Stimulated activated CD8-positive, alpha-beta memory T cell treated with anti-CD3 and anti-CD28 coated beads, Interleukin-7, amount 100 ng/mL, for 1 hour (primary cell): ENCODE measurements at places on chromosomes 13 and 19.

GRCh38 chr13:51998723-51999509 lies 12.3 kb downstream of the ATP7B start:
- DNase-seq = no peak

GRCh38 chr19:28509079-28509895 lies 703.7 kb downstream of the UQCRFS1 start:
- DNase-seq = no peak

GRCh38 chr13:41463838-41464602 lies 6.7 kb downstream of the RGCC start:
- no peak for DNase-seq

- DNase-seq = no peak
Measured at GRCh38 chr13:29594303-29594709, 1.2 kb downstream of the SLC7A1 start.

GRCh38 chr19:8340341-8341096 lies 2.5 kb downstream of the KANK3 start:
- DNase-seq = no peak

- no peak for DNase-seq
Measured at GRCh38 chr19:23762548-23762883, 3.8 kb upstream of the ZNF681 start.

GRCh38 chr19:17370026-17370587 lies 7.0 kb downstream of the PLVAP start:
- DNase-seq = no peak

- DNase-seq = peak; percentile 44
Measured at GRCh38 chr19:2561895-2562294, 86.0 kb downstream of the GADD45B start.
